ENCODE measurements at places on chromosomes 4 and X.

- DNase-seq = no peak
Measured at GRCh38 chr4:110310795-110311194, 112.4 kb upstream of the ELOVL6 start.

DNA sequence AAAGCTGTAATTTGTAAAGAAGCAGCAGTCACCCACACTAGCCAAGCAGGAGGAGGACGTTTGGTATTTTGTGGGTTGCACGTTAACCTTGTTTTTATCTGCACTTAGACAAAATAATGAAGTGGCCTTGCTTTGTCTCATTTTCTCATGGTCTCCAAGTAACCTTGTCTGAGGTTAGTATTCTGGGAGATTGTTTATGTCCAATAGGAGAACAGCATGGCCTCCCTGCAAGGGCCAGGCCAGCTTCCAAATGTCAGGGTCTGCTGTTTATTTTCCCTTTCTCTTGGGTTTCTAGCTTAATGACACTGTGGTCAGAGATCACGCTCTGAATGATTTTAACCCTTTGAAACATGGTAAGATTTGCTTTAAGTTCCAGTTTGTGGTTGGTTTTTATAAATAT is 29.9 kb downstream of the PNMA6E start:
- DNase-seq = no peak

DNA sequence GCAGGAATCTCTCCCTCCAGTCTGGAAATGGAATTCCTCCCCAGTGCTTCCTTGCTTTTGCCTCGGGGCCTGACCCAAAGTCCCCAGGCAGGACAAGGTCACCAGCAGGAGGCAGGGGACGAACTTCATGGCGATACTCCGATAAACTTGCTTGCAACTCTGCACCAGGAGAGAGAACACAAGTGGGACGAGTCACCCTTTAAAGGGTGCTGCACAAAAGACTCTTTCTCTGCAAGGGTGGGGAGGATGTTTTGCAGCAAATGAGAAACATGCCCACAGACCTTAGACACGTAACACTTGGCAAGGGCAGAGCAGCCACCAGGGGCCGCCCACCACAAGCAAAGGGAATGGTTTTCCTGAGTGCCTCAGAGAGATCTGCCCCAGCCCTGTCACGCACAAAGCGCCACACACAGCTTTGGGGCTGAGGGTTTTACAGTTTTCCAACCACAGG is at the start of gene FGFBP2:
TSS of gene FGFBP2 (minus strand) at position 175 of the 451 bp plus-strand sequence. CDS start at position 129, 46 bp downstream.
- peak; percentile 36 for DNase-seq

- no peak for DNase-seq
Measured at GRCh38 chr4:3009422-3009821, 46.1 kb downstream of the GRK4 start.

- no peak for DNase-seq
Measured at GRCh38 chrX:13387666-13388494, 68.0 kb upstream of the ATXN3L start.

GRCh38 chr4:150306719-150307118 is 228.5 kb downstream of the DCLK2 start:
- no peak for DNase-seq

GRCh38 chrX:137401092-137401491 is 164.8 kb upstream of the ZIC3 start:
- no peak for DNase-seq

GRCh38 chr4:165378745-165379677 is at the start of gene CPE:
CPE (plus strand) TSS chr4:165379008; CDS start chr4:165379222, 214 bp downstream.
- peak; percentile 11 for DNase-seq

- no peak for DNase-seq
Measured at GRCh38 chr4:124167602-124168001, 544.9 kb downstream of the ANKRD50 start.

GRCh38 chr4:153594210-153594609 is 89.9 kb upstream of the TLR2 start:
- DNase-seq = no peak

DNA sequence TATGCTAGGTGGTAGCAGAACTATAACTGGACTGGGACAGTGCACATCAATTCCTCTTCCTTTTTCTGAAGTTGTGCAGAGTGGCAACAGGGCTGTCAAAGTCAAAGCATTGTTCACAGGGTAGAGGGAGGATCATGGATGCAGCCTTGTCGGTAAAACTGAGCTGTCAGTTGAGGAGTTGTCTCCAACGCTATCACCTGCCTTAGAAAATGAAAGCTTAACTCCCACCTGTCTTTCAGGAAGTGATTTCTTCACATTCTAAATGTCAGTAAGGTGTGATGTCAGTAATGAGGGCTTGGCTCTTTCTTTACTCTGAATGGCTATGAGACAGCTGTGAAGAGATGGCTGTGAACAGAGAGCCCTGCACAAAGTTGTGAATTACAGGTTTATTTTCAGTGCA is 66.4 kb upstream of the BANK1 start:
- no peak for DNase-seq

- no peak for DNase-seq
Measured at GRCh38 chr4:158112611-158113010, 60.2 kb downstream of the GASK1B start.

DNA sequence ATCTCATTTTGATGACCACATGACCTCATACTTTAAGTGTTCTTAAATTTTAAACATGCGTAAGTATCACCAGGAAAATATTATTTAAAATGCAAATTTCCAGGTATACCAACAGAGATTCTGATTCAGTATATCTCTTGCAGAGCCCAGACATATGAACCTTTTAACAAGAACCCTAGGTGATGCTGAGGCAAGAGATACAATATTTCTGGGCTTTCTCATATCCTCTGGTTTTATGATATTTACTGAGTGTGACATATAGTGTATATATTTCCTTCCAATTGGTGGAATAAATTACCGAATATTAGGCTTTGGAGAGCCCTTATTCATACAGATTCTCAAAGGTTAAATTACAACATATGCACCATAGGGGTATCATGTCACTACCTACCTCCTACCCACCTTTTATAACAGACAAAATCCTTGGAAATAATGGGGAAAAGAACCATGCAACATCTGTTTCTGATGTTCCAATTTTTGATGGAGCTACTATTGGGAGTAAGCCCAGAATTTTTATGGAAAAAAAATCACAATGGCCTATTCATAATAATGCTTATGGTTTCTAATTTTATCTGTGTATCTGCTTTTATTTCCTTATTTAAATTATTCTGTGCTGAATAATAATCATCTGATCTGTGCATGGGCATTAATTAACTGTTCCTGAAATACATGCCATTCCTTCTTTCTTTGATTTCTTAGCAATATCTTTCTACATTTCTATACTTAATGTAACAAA is 27.1 kb downstream of the KCTD8 start:
- no peak for DNase-seq

DNA sequence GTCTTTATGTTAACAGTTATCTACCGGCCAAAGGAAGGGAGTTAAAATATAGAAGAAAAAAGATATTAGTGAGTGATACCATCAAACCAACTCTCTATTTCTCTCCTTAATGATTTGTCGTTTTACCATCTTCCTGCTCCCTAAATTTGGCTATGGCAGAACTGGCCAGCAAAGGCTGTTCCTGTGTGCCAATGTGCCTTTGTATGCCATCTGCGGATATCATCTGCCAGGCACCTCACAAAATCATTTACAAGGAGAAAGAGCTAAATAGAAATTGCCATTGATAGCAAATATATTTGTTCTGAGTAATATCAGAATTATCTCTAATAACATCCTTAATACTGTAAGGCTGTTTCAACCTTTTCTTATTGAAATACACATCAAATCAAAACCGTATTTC is 22.4 kb downstream of the GPM6A start:
- no peak for DNase-seq

GRCh38 chrX:129945131-129945530 is 37.3 kb upstream of the BCORL1 start:
- no peak for DNase-seq

- DNase-seq = no peak
Measured at GRCh38 chrX:84188320-84188834, 378 bp upstream of the RPS6KA6 start.

GRCh38 chrX:130531066-130531465 is 129.3 kb downstream of the RBMX2 start:
- DNase-seq = no peak

GRCh38 chrX:4091046-4091760 is 377.8 kb upstream of the PRKX start:
- no peak for DNase-seq

DNA sequence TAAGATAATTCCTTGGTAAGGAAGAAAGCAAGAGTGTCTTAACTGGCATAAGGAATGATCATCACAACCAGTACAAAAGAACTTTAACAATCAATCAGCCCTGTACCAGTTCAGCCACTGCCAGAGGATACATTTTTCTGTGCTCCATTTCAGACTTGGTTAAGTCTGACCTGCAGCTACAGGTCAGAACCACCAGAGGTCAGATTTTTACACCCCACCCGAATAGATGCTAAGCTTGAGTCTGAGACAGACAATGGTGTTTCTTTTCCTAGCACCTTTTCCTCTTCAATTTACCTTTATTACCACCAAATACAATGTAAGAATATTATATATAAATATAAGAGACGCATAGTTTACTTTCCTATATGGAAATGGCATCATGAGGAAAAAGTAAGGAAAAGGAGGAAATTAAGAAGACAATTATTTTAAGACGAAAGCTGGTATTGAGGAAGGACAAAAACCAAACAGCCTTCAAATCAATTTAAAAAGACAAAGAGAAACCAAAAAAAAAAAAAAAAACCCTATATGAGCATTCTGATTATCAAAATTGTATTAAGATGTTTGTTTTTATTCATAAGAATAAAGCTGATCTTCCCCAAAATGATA is 215.3 kb upstream of the TTC29 start:
- DNase-seq = no peak

DNA sequence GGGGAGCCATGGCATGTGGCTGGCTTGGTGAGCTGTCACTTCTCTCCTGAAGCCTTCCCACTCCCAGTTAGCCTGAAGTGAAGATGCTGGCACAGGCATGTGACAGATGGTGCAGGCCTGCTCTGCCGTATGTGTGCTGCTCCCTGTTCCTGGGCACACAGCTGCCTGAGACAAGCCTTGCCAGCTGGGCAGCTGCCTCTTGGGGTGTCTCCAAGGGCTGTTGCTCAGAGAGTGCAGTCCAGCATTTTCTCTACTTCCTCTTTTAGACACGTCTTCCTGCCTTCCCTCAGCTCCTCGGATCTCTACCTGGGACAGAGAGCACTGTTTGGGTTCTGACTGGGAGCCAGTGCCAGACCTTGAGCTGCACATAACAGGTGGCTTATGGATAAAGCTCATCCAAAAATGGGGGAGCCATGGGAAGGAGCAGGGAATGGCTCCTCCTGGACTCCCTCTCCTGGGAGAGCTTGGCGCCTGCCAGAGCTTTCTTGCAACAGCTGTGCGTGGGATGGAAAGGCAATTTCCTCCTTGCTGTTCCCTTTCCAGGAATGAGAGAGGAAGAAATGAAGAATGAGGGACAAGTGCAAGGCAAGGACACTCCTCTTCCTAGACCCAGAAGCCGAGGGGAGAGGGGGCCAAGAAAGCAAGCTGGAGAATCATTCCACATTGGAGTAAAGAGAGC is 132.9 kb downstream of the MSL3 start:
- no peak for DNase-seq

DNA sequence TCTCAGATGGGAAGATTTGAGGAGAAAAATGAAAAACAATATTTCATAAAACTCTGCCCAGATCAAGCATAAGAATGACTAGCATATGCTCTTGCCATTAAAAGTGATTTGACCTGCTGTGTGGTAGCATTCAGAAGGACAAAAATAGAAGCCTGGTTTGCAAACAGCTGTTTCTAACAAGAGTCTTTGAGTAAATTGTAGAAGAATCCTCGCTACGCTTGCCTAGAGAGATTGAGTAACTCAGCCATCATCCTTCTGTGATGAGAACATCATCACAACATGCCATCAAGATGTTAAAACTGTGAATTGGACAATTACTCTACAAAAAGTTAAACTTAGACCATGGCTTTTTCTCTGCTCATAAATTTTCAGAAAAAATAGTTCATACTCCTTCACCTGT is 168.9 kb upstream of the PUDP start:
- no peak for DNase-seq

DNA sequence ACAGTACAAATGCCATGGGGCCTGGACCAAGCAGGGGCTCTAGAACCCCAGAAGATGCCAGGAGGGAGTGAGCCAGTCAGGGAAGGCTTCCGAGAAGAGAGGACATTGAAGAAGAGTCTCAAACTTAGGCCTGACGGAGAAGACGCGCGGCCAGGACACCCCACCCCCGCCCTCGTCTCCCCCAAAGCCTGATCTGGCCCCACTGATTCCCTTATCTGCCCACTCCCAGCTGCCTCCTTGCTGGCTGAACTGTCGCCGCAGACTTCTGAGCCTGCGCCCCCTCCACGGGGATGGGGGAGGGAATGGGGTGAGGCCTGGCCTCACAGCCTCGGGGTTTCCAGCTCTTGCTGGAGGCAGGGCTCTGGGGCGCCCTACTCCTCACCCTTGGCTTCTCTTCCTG is 3.6 kb upstream of the GATA1 start:
- DNase-seq = no peak

GRCh38 chr4:186628058-186628711 is 72.8 kb upstream of the MTNR1A start:
- DNase-seq = peak; percentile 60

DNA sequence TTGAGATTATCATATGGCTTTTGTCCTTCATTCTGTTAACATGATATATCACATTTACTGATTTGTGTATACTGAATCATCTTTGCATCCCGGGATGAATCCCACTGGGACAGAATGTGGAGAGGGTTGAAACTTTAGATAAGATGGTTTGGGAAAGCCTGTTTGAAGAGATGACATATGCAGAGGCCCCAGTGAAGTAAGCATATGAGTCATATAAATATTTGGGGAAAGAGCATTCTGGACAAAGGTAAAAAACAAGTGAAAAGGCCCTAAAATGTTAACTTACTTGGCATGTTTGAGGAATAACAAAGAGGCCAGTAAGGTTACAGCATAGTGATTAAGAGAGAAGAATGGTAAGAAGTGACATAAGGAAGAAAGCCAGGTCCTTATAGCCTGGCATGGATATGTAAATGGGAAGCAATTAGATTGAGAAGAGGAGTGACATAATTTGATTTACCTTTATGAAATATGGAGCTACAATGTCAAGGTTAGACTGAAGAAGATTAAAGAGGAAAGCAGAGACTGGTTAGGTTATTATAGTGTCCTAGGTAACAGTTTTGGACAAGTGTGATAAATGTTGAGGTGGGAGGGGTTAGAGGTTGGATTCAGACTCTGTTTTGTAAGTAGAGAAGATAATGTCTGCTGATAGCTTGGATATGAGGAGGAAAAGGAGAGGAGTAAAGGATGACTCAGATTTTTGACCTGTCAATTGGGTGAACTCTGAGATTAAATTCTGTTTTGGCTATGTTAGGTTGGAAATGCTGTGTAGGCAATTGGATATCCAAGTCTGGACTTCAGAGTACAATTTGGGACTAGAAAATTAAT is 54.6 kb upstream of the DRP2 start:
- DNase-seq = no peak

DNA sequence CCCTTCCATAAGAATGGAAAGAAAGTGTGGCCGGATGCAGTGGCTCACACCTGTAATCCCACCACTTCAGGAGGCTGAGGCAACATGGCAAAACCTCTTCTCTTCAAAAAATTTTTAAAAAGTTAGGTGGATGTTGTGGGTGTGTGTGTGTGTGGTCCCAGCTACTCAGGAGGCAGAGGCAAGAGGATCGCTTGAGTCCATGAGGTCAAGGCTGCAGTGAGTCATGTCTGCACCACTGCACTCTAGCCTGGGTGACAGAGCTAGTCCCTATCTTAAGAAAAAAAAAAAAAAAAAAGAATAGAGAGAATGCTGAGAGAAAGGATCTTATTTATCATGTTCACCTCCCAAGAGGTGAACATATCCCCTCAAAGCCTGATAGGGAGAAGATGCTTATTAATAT is 492.1 kb upstream of the SMIM31 start:
- no peak for DNase-seq

- DNase-seq = no peak
Measured at GRCh38 chrX:37711991-37712390, 26.4 kb downstream of the XK start.

Data from T-helper 1 cell (primary cell).